Activated T-helper 1 cell treated with anti-CD3 and anti-CD28 coated beads, Interleukin-2, amount 50 U/mL, for 16 hours (primary cell): ENCODE measurements at places on chromosomes 4 and X.

DNA sequence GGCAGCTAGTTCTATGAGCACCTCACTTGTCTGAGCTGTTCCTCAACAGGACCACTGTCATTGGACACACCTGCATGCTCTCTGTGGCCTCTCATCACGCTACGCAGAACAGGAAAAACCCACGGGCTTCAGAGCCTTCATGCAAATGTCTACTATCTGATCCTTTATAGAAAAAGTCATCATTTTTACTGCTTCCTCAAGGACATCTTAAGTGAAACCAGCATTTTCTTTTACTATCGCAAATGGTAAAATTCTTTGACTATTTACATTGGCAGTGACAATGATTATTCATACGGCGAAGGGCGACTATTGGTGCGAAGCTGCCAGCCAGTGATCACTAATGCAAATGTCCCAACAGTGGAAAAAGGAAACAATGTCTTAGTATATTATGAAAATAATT is 147.0 kb downstream of the AFAP1 start:
- no peak for DNase-seq

DNA sequence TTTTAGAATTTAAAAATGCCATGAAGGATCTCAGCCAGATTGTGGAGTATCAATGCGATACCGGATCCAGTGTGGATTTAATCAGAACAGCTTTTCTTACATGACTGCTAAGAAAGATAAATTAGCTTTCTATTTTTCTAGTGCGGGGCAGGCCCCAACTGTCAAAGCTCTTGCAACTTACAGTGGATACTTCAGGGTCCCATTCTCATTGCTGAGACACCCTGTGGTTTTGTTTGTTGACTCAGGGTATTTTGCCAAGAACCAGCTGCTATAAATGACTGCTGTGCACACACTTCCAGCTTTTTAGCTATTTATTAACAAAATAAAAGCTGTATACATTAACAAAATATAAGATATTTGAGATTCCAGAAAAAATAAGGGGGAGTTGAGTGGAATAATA is 166.4 kb downstream of the DCLK2 start:
- DNase-seq, result no peak

DNA sequence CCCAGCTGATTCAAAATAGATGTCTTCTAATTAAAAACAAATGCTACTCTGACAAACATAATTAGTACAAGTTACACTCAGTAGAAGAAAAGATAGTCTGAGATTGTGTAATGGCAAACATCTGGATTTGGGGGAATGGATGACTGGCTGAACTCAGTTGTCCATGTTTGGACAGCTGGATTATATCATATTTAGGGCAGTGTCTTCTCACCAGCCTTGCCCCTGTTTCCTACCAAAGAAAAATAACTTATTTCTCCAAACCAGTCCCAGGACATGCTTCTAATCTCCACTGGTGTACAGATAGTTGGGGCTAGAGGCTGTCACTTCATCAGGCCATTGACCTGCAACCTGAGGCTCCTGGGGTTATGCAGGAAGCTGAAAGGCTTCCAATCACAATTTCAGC is 237.3 kb downstream of the USP46 start:
- no peak for DNase-seq

GRCh38 chr4:1172971-1173757 is 781 bp upstream of the SPON2 start:
- DNase-seq, result no peak

DNA sequence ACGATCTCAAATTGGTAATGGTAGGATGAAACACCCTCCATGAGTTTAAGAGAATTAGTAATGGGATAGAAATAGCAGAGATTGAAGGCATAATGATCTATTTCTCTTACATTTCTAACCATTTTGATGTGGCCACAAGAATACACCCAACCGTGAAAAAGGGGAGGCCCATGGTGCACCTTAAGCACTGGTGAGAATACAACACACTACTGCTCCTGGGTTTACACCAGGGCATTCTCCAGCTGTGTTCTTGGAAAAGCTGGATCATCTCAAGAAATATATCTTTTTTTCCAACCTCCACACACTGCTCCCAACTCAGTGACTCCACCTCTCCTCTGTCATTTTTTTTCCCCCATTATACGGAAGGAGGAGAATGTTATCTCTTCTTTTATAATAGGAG is 1.5 kb downstream of the QRFPR start:
- DNase-seq, result no peak

GRCh38 chrX:136647677-136648360 is at the start of gene CD40LG:
Gene CD40LG, plus strand, starts transcription at chrX:136648158. Its CDS starts 91 bp downstream, at chrX:136648249.
- no peak for DNase-seq

DNA sequence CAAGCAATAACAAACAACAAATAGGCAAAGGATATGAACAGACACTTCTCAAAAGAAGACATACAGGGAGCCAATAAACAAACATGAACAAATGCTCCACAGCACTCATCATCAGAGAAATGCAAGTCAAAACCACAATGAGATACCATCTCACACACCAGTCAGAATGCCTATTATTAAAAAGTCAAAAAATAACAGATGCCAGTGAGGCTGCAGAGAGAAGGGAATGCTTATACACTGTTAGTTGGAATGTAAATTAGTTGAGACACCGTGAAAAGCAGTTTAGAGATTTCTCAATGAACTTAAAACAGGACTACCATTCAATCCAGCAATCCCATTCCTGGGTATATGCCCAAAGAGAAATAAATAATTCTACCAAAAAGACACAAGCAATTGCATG is 129.8 kb upstream of the MAGEB2 start:
- DNase-seq, result no peak
